Stimulated activated CD8-positive, alpha-beta memory T cell treated with anti-CD3 and anti-CD28 coated beads, Interleukin-4, amount 100 ng/mL, for 4 hours (primary cell): ENCODE measurements at places on chromosomes 4 and X.
A peak's percentile ranks its signal among the peaks of the same experiment; 100 is the strongest.

- DNase-seq, result no peak
Observed at GRCh38 chrX:105821471-105822121, 743 bp upstream of the NRK start.

DNA sequence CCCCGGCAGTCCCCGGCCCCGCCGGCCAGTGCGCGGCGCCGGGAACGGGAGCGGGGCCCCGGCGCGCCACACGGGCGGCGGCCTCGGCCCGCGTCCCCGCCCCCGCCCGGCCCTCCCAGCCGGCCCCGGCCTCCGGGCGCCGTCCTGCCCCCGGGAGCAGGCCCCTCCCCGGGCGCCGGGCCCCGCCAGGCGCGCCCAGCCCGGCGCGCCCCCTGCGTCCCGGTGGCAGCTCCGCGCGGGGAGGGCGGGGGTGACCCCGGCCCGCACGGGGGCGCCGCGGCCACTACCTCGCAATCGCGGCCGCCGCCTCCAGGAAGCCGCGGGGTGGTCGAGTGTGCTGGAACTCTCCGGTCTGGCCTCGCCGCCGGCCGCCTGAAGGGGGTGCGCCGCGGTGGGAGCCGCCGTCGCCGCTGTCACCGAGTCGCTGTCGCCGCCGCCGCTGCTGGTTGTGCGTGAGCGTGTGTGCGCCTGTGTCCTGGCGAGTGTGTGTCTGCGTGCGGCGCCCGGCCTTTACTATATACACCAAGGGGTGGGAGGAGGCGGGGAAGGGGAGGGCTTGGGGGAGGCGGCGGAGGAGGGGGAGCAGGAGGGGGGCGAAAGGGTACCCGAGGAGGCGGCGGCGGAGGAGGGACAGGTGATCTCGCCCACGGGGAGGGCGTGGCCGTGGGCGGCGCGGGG is at the start of gene RAI2:
Gene RAI2, minus strand, starts transcription at position 488 of the 678 bp plus-strand sequence. CDS start 59,288 bp downstream, outside the sequence.
- no peak for DNase-seq

GRCh38 chrX:119916310-119916709 is 20.6 kb downstream of the AKAP14 start:
- DNase-seq, result no peak

- DNase-seq, result no peak
Observed at GRCh38 chrX:119757979-119758730, at the start of gene SOWAHD. TSS of gene SOWAHD (plus strand) at chrX:119758588. CDS start at chrX:119758668, 80 bp downstream.

GRCh38 chr4:183686461-183686860 is 27.4 kb downstream of the TRAPPC11 start:
- no peak for DNase-seq

DNA sequence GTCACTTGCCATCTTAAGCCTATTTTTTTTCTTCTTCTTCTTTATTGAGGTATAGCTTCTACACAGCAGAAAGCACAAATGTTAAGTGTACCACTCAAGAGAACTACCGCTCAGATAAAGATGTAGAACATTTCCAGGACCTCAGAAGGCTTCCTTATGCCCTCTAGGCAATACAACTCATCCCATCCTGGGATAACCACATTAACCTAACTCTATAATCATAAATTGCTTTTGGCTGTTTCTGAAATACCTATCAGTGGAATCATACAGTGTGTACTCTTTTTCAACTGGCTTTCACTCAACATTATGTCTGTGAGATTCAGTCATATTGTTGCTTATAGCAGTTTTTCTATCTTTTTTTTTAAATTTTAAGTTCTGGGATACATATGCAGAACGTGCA is 51.7 kb downstream of the ARFIP1 start:
- DNase-seq, result no peak

GRCh38 chr4:186724058-186724863 is 605 bp upstream of the FAT1 start:
- no peak for DNase-seq

- no peak for DNase-seq
Observed at GRCh38 chrX:46209768-46210167, 335.5 kb downstream of the ZNF674 start.

DNA sequence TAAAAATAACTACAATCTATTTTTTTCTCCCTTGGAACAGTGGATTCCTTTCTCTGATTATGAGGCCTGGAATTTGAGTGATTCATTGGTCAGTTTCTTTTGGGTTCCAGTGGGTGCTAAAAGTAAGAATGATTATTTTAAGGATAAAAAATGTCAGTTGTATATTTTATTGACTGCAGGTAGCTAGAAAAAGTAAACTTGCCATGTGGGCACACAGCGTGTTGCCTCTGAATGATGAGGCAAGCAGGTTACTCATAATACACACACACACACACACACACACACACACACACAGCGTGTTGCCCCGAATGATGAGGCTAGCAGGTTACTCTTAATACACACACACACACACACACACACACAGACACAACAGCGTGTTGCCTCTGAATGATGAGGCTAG is 13.8 kb downstream of the GALNT7 start:
- DNase-seq, result no peak

- no peak for DNase-seq
Observed at GRCh38 chr4:25783943-25784342, 78.8 kb downstream of the SEL1L3 start.

- no peak for DNase-seq
Observed at GRCh38 chr4:152037435-152037834, 276.6 kb upstream of the GATB start.

- DNase-seq, result no peak
Observed at GRCh38 chr4:3016961-3017360, 53.6 kb downstream of the GRK4 start.

- no peak for DNase-seq
Observed at GRCh38 chrX:150372280-150372679, 9.2 kb downstream of the MAMLD1 start.

DNA sequence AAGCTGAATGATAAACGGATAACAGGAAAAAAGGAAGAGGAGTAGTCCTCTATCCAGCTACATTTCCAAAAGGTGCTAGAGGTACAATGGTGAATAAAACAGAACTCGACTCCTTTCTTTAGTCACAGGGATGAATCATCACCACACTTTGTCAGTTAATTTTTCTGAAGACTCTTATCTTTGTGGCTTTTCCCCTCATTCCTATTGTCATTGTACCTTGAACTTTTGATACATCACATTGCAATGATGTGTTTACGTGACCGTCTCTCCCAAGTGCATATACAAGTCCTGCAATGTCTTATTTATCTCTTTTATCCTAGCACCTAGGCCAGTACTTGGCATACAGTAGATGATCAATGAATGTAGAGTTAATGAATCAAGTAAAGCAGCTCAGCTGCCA is 134.7 kb downstream of the LHFPL1 start:
- no peak for DNase-seq

- no peak for DNase-seq
Observed at GRCh38 chr4:73142995-73143547, 73.6 kb upstream of the COX18 start.

DNA sequence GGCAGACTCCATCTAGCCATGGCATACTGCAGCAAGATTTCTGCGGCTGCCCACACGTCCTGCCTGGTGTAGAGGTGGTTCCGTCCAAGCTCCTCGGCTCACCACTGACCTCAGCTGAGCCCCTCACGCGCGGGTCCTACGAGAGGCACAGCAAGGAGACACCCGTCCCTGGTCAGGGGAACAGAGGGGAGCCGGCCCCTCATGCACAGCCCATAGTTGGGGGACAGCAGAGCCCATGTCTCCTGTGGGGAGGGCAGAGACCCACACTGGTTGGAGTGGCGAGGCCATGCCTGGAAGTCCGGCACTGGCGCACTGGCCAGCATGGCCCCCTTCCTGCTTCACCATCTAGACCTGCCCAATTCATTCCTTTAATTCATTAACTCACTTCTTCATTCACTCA is 80.8 kb downstream of the HTRA3 start:
- no peak for DNase-seq

GRCh38 chrX:64975989-64976672 is at the start of gene ZC4H2:
TSS of gene ZC4H2 (minus strand) at chrX:64976450. CDS start at chrX:64976377, 73 bp downstream.
- DNase-seq, result peak; percentile 37

DNA sequence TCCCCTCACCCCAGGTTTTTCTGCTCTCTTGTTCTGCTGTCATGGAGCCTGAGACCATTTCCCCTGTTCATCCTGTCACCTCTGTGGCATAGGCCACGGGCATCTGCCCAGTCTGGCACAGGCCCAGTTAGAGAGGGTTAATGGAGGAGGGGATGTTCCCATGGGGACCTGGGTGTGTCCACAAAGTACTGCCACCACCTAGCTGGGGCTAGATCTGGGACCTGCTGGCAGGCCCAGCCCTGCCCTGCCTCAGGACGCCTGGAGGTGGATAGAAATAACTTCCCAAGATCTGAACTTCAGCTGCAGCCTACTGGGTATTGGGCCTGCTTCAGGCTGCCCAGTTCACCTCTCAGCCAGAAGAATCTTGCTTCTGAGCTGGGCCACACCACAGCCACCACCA is 13.5 kb downstream of the EFNB1 start:
- no peak for DNase-seq

GRCh38 chrX:79081895-79082512 is 62.5 kb upstream of the GPR174 start:
- no peak for DNase-seq

DNA sequence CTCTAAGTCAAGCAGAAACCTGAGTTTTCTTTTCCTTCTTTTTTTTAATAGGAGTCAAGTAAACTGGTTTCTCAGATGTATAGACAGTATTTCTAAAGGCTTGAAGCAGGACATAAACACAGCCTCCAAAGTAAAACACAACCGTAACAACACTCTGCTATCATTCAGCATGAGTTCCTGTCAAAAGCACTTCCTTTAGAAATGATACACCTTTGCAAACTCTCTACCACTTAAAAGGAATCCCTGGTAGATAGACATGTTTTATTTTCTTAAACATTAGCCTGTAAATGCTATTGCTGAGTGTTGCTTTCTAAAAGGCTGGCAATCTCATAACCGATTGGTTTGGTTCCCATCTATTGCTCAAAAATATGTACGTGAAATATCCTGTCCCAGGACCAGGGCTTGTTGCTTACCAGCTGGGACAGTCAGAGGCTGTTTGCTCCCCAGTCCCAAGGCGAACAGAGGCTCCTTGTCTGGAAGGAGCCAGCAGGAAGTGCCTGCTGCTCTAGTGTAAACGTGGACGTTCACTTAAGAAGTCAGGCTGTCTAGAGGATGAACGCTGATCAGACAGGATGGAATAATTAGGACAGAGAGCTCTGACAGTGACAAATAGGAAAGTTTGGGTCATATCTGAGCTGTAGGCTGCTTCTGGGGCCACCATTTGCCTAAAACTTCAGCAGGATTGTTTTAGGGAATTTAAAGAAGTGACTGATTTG is 173.9 kb upstream of the KLF3 start:
- DNase-seq, result no peak

DNA sequence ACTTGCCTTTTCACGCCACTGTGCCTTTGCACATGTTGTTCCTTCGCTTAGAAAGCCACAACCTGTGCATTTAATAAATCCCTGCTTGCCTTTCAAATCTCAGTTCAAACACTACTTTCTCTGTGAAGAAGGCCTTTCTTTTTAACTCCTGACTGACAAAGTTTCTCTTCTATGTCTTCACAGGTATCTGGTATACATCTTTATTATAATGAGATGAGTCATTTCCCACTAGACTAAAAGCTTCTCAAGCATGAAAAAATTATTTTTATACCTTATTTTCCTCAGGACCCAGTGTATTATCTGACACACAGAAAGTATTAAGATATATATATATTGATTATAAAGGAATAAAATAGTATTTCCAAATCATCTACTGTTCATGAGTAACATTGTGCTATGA is 189.9 kb downstream of the TBCK start:
- DNase-seq, result no peak

DNA sequence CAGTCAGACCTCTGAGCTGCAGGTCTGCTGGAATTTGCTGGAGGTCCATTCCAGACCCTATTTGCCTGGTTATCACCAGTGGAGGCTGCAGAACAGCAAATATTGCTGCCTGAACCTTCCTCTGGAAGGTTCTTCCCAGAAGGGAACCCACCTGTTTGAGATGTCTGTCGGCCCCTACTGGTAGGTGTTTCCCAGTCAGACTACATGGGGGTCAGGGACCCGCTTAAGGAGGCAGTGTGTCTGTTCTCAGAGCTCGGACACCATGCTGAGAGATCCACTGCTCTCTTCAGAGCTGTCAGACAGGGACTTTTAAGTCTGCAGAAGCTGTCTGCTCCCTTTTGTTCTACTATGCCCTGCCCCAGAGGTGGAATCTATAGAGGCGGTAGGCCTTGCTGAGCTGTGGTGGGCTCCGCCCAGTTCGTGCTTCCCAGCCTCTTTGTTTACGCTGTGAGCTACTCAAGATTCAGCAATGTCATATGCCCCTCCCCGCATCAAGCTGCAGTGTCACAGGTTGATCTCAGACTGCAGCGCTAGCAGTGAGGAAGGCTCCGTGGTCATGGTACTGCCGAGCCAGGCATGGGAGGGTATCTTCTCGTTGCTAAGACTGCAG is 44.1 kb upstream of the KDR start:
- no peak for DNase-seq

GRCh38 chrX:19799319-19800182 is 87.8 kb downstream of the SH3KBP1 start:
- no peak for DNase-seq

GRCh38 chr4:36326476-36327029 is 45.1 kb downstream of the DTHD1 start:
- DNase-seq, result no peak

DNA sequence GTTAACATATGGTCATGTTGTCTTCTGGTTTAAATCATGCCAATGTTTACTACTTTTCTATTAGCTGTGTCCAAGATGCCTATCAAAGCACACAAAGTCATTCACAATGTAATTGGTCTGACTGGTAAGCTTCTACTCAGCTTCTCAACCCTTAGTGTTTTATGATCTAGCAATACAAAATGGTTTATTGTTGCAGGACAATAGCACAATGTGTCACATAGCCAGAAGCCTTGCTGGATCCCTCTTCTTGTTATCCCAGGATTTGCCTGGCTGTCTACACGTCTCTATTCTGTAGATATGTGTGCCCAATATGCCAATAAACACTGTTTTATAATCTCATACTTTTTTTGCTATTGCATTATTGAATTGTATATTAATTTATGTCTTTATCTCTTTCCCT is 1111.0 kb upstream of the AGA start:
- no peak for DNase-seq

GRCh38 chrX:107714206-107714891 is 61.2 kb downstream of the TSC22D3 start:
- DNase-seq, result no peak

DNA sequence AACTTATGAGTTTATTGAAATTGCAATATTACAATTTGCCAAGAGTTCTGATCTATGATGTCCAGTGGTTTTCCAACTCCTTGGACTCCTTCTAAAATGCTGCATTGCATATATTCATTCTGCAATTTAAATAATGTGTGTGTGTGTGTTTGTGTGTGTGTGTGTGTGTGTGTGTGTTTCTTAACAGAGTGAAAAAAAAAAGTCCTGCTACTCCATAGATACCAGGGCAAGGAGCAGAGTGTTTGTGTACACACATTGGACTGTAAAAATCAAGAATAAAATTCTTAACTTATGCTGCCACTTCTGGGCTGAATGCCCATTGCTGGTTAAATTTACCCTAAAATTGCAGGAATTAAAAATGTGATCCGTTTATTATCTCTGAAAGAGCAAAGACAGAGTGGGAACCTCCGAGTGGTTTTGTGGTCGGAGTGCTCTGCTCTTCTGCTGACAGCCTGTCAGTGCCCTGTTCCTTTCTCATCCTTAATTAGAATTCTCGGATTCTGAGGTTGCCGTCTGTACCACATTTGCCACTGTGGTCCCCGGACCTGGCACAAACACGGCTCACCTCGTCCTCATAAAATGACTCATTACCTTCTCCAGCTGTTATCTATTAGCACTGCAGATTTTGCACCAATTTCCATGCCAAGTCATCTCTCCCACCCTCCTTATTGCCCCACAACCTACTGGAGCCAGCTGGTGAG is 355.5 kb downstream of the KCNIP4 start:
- DNase-seq, result no peak

GRCh38 chrX:129609395-129609794 is 45.4 kb downstream of the APLN start:
- no peak for DNase-seq

GRCh38 chr4:74632634-74633033 is 161.7 kb downstream of the BTC start:
- no peak for DNase-seq
